ENCODE measurements at places on chromosomes 6 and 20.

DNA sequence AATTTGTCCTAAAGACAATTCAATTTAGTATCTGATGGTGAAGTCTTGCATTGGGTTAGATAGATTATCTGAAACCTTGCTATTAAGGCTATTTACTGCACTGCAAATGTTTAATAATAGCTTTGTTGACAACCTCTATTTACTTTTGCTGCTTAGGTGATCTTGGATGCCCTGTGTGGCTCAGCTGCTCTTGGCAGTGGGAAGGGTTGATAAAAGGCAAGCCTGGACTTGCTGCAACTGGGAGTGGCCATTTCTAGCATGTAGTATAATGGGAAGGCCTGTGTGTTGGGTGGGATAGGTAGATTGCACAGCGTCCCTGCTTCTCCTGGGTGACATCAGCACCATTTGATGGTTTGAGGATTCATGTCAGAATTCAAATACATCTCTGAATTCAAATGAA lies 49.1 kb downstream of the ARMC2 start:
- no peak for DNase-seq

- DNase-seq = no peak
These were observed 151.2 kb downstream of the UNC5CL start for GRCh38 chr6:40887792-40888340.

DNA sequence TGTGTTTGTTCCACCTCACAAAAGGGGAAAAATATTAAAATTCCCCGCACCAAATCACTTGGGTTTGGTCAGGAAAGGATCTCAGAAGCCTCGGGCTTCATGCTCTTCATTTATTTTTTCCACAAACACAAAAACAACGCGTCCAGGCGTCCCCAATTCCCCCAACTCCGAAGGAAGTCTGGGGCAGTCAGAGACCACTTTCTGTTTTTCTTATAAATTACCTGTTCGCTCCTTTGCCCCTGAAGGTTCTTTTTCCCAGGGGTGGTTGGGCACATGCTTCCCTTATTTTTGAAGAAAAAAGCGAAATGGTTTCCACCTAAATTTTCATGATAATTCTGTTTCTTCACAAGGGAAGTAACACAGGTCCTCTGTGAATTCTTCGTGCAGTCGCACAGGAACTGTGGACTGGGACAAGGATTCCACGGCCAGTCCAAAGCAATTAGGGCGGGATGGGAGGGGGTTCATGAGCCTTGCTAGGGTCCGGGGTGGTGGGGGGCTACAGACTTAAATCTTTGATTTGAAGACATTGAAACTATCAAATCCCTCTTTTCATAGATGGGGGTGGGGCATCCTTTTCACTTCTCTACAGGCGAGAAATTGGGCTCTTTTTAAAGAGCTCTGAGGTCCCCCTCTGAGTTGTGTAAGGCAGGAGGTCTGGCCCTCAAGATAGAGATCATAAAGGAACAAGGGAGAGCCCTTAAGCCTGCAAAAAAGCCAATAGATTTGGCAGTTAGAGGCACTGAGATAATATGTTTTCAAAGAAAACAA lies 30.5 kb upstream of the HFE start:
- no peak for DNase-seq

DNA sequence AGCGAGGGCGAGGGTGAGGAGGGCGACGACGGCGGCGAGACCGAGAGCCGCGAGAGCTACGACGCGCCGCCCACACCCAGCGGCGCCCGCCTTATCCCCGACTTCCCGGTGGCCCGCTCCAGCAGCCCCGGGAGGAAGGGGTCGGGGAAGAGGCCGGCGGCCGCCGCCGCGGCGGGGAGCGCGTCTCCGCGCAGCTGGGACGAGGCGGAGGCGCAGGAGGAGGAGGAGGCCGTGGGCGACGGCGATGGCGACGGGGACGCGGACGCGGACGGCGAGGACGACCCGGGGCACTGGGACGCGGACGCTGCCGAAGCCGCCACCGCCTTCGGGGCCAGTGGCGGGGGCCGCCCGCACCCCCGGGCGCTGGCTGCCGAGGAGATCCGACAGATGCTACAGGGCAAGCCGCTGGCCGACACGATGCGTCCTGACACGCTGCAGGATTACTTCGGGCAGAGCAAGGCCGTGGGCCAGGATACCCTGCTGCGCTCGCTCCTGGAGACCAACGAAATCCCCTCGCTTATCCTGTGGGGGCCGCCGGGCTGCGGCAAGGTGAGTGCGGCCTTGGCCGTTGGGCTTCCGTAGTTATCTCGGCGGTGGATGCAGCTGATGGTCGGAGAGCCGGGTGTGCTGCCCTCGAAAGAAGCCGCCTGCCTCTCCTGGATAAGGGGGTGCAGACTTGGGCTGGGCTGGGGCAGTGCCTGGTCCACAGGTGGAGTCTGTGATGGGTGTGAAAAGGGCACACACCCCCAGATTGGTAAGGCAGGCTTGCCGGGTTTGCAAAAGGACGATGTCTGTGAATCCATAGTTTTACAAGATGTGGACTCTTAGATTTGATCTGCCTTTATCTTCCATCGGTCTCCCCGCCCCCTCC lies 938 bp downstream of the WRNIP1 start:
- DNase-seq = no peak

DNA sequence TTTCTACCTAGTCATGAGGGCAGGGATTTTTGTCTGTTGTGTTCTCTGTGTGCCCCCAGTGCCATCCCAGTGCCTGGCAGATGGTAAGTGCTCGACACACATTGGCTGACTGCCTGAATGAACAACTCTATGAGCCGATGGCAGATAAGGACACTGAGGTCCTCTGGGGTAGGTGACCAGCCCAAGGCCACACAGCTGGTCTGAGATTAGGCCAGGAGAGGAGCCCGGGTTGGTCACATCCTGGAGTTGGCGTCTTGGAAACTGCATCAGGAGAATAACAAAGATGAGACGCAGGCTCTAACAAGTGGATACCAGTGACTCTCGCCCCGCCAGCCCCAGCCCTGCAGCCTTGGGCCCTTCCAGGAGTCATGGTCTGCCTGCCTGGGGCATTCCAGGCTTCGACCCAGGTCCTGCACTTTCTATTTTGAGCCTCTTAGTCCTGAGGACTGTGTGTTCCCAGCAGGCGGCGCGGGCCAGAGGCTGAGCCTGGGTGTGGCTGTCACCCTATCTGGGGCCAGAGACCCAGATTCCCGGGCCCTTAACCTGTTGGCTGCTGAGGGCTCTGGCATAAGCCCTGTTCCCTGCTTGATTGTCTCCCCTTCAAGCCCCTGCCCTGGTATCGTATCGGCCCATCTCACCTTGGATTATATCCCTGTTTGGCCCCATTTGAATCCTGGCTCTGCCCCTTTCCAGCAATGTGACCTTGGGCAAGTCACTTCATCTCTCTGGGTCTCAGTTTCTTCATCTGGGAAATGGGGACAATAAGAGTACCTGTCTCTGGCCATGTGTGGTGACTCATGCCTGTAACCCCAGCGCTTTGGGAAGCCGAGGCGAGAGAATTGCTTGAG lies 88.3 kb downstream of the CEBPB start:
- DNase-seq = no peak

DNA sequence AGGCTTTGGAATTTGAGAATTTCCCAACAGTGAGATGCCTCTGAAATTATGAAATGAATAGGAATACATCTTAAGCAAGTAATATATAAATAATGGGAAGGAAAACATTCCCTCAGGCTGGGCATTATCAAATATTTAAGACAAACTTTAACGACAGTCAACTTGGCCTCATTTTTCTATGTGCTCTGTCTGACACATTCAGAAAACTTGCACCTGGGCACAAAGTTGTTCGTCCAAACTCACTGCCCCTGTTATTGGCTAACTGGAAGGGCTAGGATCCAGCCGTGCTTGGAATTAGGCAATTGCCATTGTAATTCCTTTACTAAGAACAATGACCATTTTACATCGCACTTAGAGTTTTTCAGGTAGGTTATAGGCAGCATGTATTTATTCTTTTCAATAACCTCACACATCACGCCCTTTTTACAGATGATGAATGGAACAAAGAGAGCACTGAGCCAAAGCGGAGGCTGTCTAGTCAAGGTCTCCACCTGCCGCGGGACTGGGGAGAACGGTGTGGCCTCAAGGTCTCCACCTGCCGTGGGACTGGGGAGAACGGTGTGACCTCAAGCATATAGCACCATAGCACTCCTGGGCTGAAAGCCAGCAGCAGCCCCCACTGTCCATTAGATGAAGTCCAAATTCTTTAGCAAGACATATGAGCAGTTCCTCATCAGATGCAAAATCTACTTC lies 40.7 kb upstream of the FOXQ1 start:
- no peak for DNase-seq

DNA sequence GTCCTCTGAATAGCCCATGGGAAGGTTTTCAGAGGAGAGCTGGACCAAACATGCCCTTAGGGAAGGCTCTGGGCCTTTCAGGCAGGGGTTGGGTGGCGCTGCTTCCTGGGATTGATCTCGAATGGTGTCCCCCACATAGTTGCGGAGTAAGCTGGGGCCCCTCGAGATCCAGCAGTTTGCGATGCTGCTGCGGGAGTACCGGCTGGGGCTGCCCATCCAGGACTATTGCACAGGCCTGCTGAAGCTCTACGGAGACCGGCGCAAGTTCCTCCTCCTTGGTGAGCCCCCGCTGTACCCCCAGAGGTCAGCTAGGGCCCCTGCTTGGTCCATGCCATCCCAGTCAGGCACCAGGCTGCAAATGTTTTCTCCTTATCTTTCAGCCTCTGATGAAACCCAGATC lies 19.3 kb downstream of the CCM2L start:
- DNase-seq = no peak

DNA sequence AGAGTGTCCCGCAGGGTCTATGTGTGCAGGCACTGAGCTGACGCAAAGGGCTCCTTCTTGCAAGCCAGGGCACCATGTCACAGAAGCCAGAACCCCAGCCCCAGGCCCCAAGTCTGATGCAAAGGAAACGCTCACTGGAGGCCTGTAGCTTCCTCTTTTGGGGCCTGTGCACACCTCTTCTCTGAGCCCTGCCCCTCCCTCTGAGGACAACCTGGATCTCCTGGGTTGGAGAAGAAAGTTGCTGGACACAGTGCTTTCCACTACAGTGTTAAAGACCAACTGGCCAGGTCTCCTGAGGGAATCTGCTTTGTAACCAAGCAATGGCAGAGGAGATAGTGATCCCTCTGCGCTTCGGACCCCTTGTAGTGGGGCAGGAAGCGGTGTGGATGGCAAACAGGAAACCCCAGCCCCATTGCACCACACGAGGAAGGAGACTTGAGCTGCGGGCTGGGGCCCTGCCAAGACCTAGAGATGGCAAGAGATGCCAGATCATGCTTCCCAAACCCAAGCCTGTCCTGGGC lies 90.0 kb downstream of the PRND start:
- no peak for DNase-seq

DNA sequence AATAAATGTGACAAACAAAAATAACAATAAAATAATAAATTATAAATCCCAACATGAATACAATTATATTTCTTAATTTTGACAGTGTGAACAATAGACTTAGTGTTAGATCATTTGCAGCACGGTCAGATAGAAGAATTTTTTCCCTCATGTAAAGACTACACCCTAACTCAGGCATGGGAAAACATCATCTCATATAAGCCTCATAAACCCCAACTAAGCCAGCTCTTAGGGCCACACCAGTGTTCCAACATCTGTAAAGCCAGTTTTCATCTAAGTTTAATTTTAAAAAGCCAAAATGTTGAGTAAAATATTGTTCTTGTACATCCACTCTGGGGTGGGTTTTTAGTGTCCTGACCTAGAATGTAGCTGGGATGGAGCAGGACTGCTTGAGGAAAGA lies 167.4 kb downstream of the QRSL1 start:
- no peak for DNase-seq

- DNase-seq = no peak
These were observed 53.3 kb downstream of the CHMP4B start for GRCh38 chr20:33864324-33864963.

GRCh38 chr20:57743450-57744095 lies 33.8 kb upstream of the PMEPA1 start:
- no peak for DNase-seq

GRCh38 chr6:32700391-32701040 lies 34.1 kb upstream of the HLA-DQB1 start:
- no peak for DNase-seq

DNA sequence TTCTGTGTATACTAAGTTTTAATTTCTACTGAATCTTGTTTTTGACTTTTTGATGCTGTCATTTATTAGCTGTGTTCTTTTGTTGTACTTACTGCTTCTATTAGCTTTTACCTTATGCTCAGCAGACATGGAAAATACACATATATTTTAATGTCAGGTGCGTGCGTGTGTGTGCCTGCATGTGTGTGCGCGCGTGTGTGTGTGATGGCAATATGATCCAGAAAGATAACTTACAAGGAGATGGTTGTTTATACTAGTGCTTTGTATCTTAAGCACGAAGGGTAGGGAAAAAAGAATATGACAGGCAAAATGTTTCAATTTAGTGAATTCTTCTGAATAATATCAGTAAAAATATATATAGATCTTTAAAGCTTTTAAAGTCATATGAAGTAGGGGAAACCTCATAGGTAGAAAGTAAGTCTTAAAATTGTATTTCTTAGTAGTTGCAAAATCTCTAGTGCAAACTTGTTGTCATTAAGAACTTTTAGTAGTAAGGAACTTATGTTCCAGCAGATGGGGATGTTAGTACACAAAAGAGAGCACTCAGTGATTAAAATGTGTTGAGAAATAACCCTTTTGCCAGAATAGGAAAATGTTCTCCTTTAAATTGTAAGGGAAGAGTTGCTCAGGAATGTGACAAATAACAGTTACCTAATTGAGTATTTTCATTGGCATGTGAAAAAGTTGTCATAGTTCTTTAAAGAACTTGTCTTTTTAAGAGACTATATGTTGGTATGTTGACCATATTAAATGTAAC lies 13.2 kb downstream of the QKI start:
- no peak for DNase-seq

DNA sequence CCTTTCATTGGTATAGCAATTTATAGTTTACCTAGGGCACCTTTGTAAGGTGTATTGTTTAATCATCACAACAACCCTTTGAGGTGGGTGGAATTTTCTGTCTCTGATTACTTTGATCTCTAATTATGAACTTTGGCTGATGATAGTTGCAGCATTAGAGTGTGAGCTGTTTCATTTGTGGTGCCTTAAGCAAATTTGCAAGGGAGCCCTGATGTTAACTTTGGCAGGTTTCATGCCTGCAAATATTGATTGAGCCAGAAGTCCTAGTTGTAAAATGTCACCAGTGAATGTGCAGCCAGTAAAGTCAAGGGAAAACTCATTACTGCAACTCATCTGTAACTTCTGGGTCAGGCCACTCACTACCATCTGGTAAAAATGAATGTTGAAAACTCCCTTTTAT lies 29.8 kb downstream of the CTNNBL1 start:
- no peak for DNase-seq

- no peak for DNase-seq
These were observed 135.2 kb downstream of the DLL1 start for GRCh38 chr6:170155464-170156196.

Measured in NCI-H187 treated with DMSO at 0.1 percent for 48 hours (cell line).